Renal cortical epithelial cell (primary cell): ENCODE measurements at places on chromosomes 2 and 18. TPM values are rescaled to one million over a fixed set of nuclear protein-coding genes. Genes with fewer than 3 reads are reported as not detected.

GRCh38 chr18:53698907-53699306 lies 525.6 kb downstream of the MBD2 start:
- DNase-seq, result peak; percentile 32

- no peak for DNase-seq
Measured at GRCh38 chr2:127818241-127818640, 7.3 kb upstream of the WDR33 start.

DNA sequence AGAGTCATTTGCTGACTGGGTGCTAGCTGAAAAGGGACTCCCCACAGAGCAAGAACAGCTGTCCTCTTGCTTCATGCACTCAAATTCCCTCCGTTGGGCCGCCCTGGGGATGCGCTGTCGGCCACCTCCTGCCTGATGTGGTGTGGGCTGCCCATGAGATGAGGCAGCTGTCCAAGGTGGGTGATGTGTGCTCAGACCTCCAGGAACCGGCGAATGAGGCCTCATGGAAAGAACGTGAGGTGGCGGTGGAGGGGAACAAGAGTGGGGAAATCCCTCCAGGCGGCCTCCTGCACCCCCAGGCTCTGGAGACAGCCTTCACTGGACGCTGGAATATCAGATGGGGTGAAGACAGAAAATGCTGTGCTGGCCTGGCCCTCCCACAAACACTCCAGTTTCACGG lies 79.8 kb downstream of the LONRF2 start:
- no peak for DNase-seq

- peak; percentile 18 for DNase-seq
Measured at GRCh38 chr2:229627728-229628127, 86.6 kb downstream of the DNER start.

DNA sequence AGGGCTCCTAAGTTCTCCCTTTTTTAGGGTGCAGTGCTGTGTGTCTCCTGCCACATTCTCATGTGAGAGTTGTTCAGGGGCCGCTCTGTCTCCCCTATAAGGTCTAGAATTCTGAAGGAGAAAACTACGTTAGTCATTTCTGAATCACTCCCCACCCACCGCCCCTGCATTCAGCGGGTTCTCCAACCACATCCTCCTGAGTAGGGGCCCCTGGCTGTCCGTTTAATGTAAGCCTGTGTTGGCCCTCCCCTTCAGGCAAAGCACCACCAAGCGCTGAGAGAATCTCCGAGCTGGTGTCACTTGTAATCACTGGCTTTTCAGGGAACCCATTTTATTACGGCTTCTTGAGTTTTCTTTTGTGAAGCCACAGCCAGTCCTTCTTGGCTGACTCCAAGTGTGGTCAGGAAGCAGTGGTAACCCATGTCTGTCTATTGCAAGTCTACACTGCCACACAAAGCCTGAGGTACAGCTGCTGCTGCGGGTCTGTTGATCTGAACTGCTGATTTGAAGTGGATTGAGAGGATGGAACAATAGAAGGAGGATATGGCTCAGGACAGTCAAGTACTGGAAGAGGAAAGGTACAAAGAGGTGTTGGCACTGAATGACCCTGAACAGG lies 16.9 kb downstream of the LCT start:
- no peak for DNase-seq

IL36A gene
- not detected in 2 replicates for total RNA-seq

GRCh38 chr2:144364944-144365738 lies 154.8 kb downstream of the ZEB2 start:
- peak; percentile 75 for DNase-seq

DNA sequence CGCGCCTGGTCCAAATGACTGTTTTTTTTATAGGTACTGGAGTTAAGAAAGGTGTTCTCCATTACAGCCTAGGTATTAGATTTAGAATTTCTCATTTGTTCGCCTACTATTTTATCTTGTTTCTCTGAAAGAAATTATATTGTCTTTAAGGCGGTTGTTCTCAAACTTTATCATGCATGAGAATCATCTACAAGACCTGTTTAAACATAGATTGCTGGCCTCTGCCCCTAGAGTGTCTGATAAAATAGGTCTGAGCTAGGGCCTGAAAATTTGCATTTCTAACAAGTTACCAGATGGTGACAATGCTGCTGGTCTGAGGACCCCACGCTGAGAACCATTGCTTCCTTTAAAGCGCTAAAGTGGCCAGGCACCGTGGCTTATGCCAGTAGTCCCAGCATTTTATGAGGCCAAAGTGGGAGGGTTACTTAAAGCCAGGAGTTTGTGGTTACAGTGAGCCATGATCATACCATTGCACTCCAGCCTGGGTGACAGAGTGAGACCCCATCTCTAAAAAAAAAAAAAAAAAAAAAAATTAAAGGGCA lies 34.0 kb upstream of the RNF138 start:
- DNase-seq, result no peak

MAL gene
- 255 and 504 TPM in 2 replicates for total RNA-seq

- DNase-seq, result no peak
Measured at GRCh38 chr2:208112969-208113368, 11.4 kb downstream of the CRYGD start.

DNA sequence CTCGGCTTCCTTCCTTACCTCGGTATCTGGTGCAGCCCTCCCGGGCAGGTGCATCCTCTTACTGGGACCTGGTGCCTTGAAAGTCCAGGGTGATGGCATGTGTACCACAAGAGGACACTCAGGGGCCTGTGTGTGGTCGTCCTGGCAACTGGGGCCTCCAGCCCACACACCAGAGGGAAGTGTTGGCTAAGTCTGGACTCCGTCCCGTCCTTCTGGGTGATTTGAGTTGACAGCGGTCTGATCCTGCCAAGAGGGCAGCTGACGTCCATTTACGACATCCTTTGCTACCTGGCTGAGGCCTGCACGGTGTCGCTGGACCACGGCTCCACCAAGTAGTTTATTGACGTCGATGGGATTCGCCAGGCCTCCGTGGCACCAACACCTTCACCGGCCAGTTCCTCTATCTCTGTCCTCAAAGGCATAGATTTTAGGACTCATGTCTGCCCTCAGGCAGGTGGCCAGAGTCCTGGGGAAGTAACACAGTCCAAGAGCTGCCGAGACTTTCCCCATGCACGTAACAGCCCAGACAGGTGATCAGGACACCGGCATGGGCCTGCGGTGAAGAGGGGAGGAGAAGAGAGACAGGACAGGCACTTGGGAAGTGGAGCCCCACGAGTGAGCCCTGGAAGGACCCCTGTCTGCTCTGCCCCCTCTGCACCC lies 186.0 kb upstream of the HDAC4 start:
- no peak for DNase-seq

BCL11A gene
- total RNA-seq, result 0.80 and 1.0 TPM in 2 replicates

DNA sequence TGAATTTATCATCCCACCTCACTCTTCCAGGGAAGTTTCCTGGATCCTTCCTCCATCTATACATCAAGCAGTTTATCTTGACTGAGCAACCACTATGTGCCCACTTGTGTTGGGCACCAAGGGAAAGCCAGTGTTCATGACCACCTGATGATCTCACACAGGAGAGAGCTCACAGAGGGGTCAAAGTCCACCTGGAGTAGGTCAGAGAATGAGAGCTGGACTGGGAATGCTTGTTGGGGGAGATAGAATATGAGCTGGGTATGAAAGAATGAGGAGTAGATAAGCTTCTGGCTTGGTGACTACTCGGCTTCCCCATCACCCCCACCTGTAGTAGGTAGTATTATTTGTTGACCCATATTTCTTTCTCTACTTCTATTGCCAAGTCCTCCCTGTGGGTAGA lies 72.2 kb upstream of the CYRIA start:
- DNase-seq, result no peak

TPRKB gene
- 23.4 and 53.3 TPM in 2 replicates for total RNA-seq

- no peak for DNase-seq
Measured at GRCh38 chr2:134173338-134174016, 80.4 kb upstream of the MGAT5 start.

GRCh38 chr2:238161291-238162051 lies 2.7 kb downstream of the ERFE start:
- DNase-seq, result no peak

GRCh38 chr2:85132397-85132796 lies 795 bp upstream of the TCF7L1 start:
- DNase-seq, result no peak

DNA sequence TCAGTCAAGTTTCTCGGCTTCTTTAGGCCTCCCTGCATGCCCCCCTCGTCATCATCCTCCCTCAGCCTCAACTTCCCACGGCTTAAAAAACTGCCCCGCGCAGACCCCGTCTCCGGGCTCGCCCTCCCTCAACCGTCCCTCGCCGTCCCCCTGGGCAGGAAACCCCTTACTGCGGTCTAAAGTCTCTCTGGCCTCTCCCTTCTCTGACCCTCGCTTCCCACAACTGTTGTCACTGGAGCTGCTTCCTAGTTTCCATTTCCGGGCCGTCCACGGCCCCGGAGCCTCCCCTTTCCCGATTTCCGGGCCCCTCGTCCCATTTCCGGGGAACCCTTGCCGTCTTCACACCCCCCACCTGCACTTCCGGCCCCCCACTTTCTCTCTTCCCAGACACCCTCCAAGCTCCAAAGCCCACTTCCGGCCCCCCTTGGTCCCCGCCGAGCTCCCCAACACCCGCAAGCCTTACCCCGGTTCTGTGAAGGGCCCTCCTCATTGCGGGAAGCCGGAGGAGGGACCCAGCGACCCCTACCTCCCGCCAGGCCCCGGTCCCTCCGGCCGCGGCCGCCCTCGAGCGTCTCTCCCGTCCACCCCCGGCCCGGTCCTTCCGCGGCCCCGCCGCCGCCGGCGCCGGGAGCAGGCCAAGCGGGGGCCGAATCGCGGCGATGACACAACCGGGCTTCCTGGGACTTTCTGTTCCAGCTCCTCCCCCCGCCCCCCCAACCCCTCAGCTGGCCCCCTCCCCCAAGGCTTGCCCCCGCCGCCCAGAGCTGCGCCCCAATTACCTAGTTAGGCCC lies 513 bp downstream of the TRIP12 start:
- DNase-seq, result peak; percentile 29

POTEJ gene
- not detected in 2 replicates for total RNA-seq

- no peak for DNase-seq
Measured at GRCh38 chr2:176959614-176960013, 253.0 kb upstream of the HNRNPA3 start.

- no peak for DNase-seq
Measured at GRCh38 chr2:98552499-98553179, 55.7 kb downstream of the COA5 start.
